ENCODE measurements at places on chromosomes 7 and 10. TPM values are rescaled to one million over a fixed set of nuclear protein-coding genes. Genes with fewer than 3 reads are reported as not detected.
A peak's percentile ranks its signal among the peaks of the same experiment; 100 is the strongest.

Gene ZMIZ2
- 49.0 TPM for total RNA-seq

DNA sequence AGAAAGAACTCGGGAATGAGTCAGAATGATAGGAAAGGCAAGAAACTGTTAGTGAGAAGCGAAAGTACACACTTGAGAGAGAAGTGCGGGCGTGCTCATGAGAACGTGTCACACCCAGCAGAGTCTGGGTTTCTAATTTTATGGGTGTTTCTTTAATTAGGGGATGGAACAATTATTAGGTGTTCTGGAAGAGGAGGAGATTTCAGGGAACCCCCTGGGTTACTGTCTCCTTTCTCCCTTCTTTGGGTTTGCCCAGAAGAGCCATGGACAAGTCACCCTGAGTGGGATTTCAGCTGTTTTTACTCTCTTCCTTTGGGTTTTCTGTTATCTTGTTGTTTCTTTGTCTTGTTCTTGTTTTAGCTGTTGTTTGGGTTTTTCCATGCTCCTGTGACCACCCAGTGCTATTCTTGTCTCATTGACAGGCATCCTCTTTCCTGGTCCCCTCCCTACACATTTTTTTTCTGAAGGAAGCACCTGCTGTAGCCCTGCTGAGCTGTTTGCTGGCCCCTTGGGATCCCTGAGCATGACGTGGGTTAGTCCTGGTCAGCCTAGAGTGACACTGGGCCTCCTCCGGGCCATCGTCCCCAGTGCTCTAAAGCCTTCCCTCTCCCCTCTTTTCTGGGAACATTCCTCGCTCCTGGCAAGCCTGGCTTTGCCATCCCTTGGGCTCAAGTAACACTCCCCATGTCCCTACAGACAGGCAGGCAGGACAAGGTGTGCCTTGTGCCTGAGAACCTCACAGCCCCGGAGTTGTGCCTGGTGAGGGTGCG, 3.5 kb downstream of the SH2D4B start:
- DNase-seq: no peak

DNA sequence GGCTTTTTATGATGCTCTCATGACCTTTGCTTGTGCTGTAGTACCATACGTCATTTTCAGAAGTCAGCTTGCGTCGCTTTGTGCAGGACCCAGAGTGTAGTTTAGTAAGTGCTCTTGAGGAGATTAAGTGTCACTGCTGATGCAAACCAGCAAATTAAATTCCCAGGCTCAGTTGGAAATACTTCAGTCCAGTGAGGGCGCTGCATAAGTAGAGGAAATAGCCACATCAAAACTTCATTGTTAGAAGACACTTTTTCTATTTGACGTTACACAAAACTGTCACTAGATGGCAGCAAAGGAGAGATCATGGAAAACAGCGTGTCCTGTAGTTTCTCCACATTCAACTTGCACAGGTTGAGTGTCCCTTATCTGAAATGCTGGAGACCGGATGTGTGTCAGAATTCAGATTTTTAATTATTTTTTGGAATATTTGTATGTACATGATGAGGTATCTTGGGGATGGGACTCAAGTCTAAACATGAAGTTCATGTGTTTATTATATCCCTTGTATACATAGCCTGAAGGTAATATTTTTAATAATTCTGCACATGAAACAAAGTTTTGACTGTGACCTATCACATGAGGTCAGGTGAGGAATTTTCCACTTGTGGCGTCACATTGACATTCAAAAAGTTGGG, 7.9 kb downstream of the ZNF22 start:
- peak; percentile 89 for DNase-seq

Gene TMEM176B
- total RNA-seq: not detected

Gene SPDYE11
- total RNA-seq: not detected

Gene ADRA2A
- total RNA-seq: 0.48 TPM

DNA sequence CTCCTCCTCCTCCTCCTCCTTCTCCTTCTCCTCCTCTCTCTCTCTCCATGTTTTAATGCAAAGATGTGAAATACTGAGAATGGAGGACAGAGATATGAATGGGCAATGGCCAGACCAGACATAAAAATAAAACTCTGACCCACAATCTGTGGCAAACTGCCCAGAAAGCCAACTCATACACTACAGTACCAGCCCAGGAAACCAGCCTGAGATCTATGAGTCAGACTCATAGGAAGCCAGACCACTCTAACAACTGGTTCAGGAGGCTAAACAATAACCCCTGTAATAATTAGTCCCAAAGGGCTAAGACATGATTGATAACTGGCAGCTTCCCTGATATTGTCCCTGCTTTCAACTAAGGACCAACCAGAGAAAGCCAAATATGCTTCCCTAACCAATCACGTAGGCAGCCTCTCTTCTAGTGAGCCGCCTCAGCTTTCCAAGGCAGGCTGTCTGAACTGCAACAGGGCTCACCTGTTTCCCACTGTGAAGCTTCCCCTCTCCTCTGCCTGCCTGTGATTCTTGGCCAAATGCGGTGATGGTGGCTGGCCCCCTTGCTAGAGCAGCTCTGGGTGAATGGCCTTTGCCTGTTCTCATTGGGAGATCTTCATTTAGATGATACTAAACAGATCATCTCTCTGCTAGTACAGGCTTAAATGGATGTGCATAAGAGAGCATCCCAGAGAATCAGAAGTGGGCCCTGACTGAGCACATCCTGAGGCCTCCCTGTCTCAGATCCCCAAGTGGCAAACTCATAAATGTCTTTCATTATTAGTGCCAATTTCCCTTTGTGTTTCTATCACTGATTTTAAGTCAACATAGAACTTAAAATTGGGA, 817.6 kb downstream of the TNS3 start:
- DNase-seq: peak; percentile 99

DNA sequence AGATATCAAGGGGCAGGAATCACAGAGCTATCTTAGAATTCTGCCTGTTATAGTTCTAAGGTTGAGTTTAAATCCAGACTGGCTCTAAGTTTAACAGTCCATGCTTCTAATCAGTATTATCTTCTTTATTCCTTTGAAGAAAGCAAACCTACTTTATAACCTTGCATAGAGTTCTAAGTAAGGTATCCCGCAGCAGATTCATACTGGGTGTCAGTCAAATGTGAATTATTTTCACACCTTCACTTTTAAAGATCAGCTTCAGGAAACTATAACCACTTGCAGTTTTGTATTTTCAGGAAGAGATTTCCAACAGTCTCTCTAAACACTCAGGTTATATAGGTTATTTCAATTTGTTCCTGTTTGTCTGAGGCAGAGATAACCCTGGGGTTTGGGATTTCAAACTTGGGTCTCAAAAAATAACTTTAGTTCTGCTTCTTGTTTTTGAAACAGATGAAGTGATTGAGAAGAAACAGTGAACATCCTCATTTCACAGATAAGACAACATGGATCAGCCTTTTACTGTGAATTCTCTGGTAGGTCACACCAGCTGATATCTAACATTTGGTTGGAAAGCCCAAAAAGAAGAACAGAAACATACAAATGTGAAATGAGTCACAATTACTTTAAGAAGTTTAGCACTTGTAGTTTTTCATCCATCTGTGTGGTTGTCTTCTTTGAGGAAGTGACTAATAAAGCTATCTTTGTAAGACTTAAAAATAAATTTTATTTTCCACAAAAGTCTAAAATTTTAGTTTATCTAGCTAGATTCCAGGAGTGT, 21.4 kb downstream of the STAMBPL1 start:
- DNase-seq: no peak

DNA sequence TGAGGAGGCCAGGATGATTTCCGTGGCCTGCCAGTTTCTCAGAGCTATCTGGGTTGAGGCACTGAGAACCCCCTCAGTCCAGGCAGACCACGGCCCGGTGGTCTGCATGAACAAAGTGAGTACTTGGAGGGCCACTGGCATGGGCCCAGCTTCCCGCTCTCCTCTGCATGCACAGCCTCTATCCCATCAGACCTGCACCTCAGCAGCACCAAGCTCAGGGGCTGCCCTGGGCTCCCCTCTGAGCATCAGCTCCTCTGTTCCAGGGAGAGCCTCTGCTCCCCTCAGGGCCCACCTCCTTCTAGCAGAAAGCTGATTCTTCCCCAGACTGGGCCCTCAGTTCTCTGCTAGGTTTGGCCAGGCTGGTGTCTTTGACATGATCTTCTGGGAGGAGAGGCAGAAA, 469.9 kb downstream of the DNAJB6 start:
- no peak for DNase-seq

Gene NUTM2B
- total RNA-seq: 0.99 TPM

GRCh38 chr10:33579996-33580395, 245.5 kb upstream of the NRP1 start:
- DNase-seq: no peak

- no peak for DNase-seq
Measured at GRCh38 chr7:25646726-25647413, 418.6 kb upstream of the NPVF start.

GRCh38 chr10:27568196-27569175, 64.4 kb downstream of the RAB18 start:
- DNase-seq: no peak

Gene ADIRF
- 40.6 TPM for total RNA-seq

GRCh38 chr7:115707258-115708012, 323.1 kb downstream of the TFEC start:
- no peak for DNase-seq

Data from glomerular endothelial cell (primary cell).